ENCODE measurements at places on chromosomes 16 and 17. TPM values are rescaled to one million over a fixed set of nuclear protein-coding genes. Genes with fewer than 3 reads are reported as not detected.

Gene DRC3
- polyA plus RNA-seq: 2.2 TPM

GRCh38 chr16:51542981-51543815, 392.1 kb upstream of the SALL1 start:
- DNase-seq: no peak

DNA sequence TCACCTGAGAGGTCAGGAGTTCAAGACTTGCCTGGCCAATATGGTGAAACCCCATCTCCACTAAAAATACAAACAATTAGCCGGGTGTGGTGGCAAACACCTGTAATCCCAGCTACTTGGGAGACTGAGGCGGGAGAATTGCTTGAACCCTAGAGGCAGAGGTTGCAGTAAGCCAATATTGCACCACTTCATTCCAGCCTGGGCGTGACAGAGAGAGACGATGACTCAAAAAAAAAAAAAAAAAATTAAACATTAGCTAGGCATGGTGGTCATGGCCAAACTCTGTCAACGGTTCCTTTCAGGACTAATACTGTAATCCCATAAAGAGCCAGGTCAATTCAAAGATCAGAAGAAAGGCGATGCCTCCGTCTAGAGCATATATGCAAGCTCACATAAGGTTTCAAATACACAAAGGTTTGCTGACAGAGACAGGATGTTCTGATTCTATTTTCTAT, 2.4 kb downstream of the RNF157 start:
- peak; percentile 40 for DNase-seq

- no peak for DNase-seq
Measured at GRCh38 chr16:81254922-81255526, 16.5 kb downstream of the BCO1 start.

DNA sequence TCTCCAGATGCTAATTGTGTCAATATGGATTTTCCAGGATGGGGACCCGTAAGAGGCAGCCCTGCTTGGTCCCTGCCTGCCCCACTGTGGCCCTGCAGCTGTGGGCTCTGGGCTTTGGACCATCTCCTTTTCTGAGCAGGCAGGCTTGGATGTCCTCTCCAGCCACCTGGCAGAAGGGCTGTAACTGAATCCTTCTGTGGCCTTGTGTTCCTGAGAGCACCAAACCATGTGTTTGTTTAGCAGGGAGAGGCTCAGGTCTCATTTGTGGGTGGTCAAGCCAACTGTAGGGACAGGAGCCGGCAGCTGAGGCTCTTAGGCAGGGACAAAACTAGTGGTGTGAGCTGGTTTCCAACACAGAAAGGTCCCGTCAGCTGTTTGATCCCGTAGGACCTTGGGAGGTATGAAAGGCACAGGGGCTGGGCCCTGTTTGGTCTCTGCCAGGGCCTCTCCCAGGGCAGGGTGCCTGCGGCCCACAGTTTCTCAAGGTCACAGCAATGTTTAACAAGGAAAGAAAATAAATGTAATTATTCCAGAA, 18.5 kb downstream of the SEC14L5 start:
- no peak for DNase-seq

DNA sequence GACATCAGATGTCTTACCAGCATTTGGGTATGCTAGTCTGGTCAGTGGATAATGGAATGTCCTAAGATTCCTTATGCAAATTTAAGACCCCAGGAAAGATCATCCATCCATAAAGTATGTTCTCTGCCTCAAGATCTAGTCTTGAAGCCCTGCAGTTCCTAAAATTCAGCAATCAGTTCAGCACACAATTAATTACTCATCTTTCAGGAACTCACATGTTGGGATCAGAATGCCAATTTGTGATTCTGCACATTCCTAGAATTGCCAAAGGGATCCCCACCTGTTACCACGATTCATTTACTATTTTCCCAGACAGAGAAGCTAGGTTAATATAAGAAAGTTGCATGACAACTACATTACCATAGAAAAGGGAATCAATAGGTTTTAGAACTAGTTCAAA, 3.2 kb downstream of the OR2C1 start:
- no peak for DNase-seq

DNA sequence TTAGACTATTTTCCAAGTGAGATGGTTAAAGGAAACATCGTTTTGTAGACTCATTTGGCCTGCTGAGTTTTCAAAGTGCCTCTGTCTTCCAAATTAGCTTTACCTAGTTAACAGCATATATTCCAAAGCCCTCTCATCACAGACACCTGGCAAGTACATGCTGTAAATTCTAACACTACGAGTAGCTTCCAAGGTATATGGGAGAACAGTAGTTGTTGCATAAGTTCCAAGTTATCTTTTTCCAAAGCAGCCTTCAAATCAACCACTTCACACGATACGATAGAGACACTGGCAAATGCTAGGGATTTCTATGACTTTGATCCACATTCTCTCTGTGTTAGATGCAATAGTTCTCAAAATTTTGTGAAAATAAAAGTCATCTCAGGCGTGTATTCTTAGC, 299.3 kb downstream of the CNTNAP4 start:
- DNase-seq: no peak

- peak; percentile 75 for DNase-seq
Measured at GRCh38 chr16:86509759-86510464, 415 bp upstream of the FOXF1 start.

Gene KRT32
- not detected for polyA plus RNA-seq

GRCh38 chr17:51467336-51467735, 207.0 kb downstream of the UTP18 start:
- DNase-seq: no peak

- DNase-seq: no peak
Measured at GRCh38 chr16:89413811-89414585, 76.4 kb downstream of the ANKRD11 start.

Gene SPNS3
- polyA plus RNA-seq: not detected

- DNase-seq: peak; percentile 64
Measured at GRCh38 chr17:77734371-77735080, 224.0 kb upstream of the TNRC6C start.

Gene LPO
- polyA plus RNA-seq: 0.11 TPM

DNA sequence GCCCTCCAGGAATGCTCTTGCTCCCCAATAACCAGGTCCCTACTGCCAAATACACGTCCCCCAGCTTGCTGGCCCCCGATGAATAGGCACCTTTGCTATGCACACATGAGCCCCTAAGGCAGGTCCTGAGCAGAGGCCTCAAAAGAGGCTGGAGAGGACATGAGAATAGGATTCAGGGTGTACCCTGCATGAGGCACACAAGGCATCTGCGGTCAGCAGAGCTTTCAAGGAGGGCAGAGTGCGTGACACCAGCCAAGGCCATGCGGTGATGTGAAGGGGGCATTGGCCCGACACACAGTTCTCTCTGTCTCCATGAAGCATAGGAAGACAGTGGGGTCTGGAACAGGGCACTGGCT, 6.9 kb downstream of the SEZ6L2 start:
- no peak for DNase-seq

DNA sequence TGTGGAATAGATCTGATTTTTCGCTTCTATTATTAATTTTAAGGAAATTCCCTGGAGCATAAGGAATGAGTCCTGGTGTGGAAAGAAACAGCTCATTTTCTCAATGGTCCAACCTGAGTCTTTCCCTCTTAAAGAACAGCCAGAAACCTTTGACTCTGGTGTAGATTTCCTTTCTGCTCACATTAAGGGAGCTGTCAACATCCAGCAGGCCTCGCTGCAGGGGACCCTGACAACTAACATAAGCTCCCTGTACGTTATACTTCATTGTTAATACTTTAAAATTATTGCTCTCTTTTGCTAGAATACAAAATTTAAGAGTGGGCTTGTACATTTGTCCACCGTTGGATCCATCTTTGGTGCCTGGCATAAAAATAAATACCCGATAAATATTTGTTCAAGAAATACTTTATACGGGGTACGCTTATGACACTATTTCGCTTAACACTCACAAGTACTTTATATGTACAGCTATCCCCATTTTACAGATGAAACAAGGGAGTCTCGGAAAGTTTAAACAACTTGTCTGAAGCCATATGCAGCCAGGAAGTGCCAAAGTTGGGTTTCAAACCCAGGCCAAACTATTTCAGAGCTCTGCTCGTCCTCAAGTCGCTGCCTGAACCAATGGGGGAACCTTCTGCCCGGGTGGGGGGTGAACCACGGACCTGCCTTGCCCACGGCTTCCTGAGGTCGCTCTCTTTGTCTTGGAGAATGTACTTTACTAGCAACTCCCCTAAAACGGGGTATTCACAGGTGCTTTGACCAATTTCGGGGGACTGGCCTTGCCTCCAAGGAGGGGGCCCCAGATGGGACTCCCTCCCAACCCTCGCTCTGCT, 611 bp downstream of the SMARCE1 start:
- DNase-seq: peak; percentile 71

- DNase-seq: no peak
Measured at GRCh38 chr17:37081287-37081686, 132.5 kb downstream of the AATF start.

- DNase-seq: peak; percentile 54
Measured at GRCh38 chr16:29809850-29810698, 1.9 kb upstream of the PRRT2 start.

GRCh38 chr16:17063201-17064139, 407.3 kb downstream of the XYLT1 start:
- DNase-seq: no peak

Gene KCTD19
- not detected for polyA plus RNA-seq

DNA sequence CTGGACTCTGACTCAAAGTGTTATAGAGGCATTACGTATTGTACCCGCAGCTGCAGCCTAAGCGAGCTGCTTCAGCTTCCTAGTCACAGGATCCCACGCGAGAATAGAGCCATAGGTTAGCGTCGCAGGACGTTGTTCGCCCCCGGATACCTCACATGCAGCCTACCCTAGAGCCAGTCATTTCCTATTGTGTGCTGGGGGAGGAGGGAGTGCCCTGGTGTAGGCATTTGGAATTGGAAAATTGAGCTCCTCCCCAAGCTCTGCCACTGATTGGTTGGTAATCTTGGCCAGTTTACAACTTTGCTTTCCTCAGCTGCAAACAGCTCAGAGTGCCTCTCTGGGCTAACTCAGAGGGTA, 530 bp downstream of the NAA60 start:
- peak; percentile 88 for DNase-seq

DNA sequence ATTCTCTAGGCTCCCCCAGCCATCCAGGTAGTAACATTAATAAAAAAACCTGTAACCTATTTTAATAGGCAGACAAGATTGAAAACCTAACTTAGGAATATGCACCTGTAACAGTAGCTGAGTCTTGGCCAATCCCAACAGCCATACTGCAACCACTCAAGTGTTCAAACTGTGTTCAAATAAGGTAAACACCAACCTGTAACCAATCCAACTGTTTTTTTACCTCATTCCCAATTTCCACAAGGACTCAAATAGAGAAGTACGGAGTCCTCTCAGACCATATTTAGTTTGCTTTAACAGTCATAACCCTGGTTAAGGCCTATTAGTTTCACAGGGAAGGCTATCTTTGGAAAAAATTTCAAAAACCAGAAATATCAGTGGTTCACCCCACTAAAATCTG, 40.4 kb upstream of the NOS2 start:
- no peak for DNase-seq

- DNase-seq: peak; percentile 98
Measured at GRCh38 chr17:82396601-82397435, 21.3 kb upstream of the HEXD start.

Gene ABCA10
- 0.09 TPM for polyA plus RNA-seq

DNA sequence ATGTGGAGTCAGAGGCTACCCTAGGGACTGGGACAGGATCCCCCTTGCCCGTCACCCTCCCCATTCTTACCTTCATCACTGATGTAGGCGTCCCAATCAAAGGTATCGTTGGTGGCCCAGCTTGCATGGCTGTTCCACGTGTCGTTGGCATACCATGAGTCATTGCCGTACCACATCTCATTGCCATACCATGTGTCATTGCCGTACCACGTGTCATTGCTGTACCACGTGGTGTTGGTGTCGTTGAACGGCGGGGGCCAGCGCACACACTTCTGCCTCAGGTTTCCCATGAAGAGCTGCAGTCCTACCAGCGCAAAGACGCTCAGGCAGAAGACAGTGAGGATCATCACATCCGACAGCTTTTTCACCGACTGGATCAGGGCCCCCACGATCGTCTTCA, 4.8 kb downstream of the SCN4A start:
- no peak for DNase-seq

DNA sequence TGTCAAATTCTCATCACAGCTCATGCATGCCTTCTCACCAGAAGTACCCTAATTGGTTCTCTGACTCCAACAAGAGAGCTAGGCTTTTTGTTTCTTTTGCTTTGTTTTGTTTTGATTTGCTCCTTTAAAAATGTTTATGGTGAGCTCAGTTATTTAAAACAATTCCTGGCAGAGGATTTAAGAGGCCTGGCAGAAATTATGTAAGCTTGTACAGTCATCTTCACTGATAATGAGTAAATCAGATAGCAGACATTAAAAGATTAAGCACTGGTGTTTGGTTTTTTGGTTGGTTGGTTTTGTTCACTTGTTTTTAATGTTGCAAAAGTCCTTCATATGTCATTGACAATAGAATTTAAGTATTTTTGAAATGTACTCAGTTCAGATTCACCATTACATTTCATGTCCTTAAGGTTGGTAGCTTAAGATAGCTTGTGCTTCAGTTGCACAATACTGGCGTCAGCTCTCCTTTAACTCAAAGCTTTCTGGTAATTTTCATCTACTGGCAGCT, 378.9 kb downstream of the CDH13 start:
- DNase-seq: no peak

- no peak for DNase-seq
Measured at GRCh38 chr16:75660321-75660720, 12.7 kb downstream of the TERF2IP start.

DNA sequence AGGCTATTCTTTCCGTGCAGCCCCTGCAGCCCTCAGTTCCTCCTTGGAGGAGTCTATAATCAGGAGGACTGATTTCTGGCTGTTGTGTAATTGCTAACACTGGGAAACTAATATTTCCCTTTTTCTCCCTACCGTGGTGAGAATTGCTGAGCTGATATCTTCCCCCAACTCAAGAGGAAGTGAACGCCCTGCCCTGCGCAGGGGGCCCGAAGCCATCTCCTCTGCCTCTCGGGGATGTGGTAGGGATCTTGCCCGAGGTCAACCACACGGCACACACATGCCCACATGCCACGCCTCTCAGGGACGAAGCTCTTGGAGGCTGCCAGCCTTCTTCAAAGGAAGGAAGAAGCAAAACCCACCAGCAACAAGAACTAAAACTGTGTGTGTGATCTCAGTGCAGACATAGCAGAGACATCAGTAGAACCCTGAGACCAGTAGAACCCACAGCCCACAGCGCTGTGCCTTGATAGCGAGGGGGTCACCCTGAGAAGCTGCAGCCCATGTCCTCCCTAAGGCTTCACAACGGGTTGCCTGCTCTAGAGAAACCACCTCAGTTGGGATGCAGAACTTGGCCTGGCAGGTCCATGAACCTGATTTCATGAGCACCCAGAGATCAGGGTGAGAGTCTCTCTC, 8.9 kb upstream of the ULK2 start:
- no peak for DNase-seq

- no peak for DNase-seq
Measured at GRCh38 chr16:30750201-30750600, 2.0 kb downstream of the PHKG2 start.

DNA sequence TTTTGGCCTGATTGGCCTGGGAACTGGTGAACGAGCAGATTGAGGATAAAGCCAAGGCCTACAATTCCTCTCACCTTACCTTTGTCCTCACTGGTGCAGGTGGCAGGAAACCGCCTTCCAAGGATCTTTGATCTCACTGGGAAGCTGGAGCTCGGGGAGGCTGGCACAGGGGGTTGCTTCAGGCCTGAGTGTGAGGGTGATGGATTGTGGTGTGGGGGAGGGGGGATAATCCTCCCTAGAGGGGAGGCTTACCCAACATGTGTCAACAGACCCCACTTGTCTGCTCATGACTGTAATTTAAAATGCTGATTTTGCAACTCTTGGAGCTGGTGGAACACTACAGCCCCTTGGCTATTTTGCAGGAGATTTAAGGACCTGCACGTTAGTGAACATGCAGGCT, 4.5 kb upstream of the RMI2 start:
- no peak for DNase-seq

- DNase-seq: no peak
Measured at GRCh38 chr17:27747462-27748359, 52.6 kb downstream of the NOS2 start.
